ENCODE measurements at places on chromosomes 11 and 22. TPM values are rescaled to one million over a fixed set of nuclear protein-coding genes. Genes with fewer than 3 reads are reported as not detected.
A peak's percentile ranks its signal among the peaks of the same experiment; 100 is the strongest.

GRCh38 chr11:130947889-130948288, 31.6 kb upstream of the SNX19 start:
- no peak for DNase-seq
- no peak overlapping the region for H3K4me3 ChIP-seq
- H3K27me3 ChIP-seq = no peaks in the 10 kb centered on the region
- no peak overlapping the region for H3K27ac ChIP-seq
- H3K36me3 ChIP-seq = no peaks in the 10 kb centered on the region

The PAMR1 gene
- 4.7 TPM for total RNA-seq

DNA sequence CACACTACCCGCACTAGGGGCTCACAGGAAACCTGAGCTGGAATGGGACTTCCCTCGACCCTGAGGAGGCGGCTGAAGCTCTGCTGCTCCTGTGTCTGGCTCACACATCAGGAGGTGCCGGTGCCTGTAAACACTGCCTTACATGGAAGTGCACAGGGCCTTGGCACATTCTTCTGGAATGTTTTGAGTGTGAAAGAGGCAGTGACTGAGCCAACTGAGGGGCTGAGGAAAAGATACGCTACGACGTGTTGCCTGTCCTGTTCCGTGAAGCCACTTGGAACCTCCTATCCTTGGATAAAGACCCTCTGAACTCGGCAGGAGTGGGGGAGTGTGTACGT, 10.5 kb downstream of the TXN2 start:
- H3K27ac ChIP-seq = no peak overlapping the region
- H3K27me3 ChIP-seq = no peaks in the 10 kb centered on the region
- H3K4me1 ChIP-seq = peaks cover 13% of the 10 kb centered on the region
- H3K4me3 ChIP-seq = no peak overlapping the region

The OR51B4 gene
- not detected for total RNA-seq

DNA sequence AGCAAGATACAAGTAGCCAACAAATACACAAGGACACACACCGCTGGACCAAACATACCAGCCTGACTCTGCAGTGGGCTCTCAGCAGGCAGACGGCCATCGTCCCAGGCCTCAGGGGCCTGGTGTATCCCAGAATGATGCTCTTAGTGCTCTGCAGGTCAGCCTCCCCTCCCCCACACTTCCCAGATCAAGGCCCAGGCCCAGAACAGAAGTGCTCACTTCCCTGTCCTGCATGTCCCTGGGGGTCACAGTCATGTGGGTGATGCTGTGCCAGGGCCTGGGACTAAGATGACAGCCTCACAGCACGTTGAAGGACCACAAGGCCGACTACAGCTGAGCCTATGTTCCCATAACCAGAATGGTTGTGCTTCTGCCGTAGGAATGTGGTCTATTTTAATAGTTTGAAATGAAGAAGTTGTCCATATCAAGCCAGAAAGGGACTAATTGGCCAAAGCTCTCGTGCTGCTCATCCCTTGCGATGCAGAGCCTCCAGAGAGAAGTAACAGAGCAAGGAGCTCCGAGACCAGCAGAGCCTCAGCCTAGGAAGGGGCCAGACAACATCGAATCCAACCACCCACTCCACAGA, 48.6 kb downstream of the GAB4 start:
- no peak overlapping the region for H3K4me3 ChIP-seq
- no peaks in the 10 kb centered on the region for H3K4me1 ChIP-seq
- no peak for DNase-seq
- H3K27ac ChIP-seq = no peak overlapping the region

The ZFTA gene
- 6.5 TPM for total RNA-seq

DNA sequence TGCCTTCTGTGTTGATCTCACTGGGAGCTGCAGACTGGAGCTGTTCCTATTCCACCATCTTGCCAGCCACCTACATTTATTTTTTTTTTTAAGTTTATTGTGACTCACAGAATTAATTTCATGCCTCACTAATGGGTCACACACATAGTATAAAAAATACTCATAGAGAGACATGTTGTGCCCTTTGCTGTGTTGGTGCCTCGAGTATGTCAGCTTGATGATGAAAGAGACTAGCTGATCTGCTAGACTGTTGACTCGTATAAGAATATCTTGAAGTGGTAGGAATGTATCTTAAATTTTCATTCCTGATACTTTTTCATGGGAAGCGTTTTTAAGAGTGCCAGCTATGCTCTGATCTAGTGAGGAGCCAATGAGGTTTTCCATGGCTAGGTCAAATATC, 28.6 kb upstream of the AMPD3 start:
- no peaks in the 10 kb centered on the region for H3K27me3 ChIP-seq
- no peaks in the 10 kb centered on the region for H3K4me1 ChIP-seq
- no peak for DNase-seq
- H3K4me3 ChIP-seq = no peak overlapping the region

The ZNF74 gene
- total RNA-seq = 6.7 TPM

The GPR83 gene
- not detected for total RNA-seq

DNA sequence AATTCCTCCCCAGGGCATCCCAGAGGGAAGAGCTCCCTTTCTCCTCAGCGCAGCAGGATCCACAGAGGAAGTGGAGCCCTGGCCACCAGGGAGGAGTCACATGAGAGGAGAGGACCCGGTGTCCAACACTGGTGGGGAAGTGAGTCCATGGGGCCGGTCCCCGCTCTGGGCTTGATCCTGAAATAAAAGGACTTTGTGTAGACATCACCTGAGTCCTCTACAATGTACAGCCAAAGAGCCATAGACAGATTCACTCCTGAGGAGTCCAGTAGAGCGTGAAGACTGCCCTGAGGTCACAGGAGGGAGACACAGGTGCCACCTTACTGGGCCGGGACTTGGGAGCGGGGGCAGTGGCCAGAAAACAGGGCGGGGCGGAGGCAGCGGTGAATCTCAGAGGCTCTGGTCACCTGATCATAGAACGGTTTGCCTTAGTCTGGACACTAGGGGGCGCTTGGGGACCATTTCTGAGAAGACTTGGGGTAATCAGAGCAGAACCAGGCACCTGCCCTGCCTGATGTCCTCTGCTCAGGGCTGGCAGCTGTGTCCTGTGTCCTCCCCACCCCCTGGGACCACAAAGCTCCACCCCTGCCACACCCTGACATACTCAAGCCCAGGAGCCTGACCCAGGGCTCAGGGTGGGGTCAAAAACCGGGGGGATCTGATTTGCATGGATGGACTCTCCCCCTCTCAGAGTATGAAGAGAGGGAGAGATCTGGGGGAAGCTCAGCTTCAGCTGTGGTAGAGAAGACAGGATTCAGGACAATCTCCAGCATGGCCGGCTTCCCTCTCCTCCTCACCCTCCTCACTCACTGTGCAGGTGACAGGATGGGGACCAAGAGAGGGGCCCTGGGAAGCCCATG, 112.7 kb downstream of the VPREB1 start:
- H3K27ac ChIP-seq = no peak overlapping the region
- H3K36me3 ChIP-seq = no peaks in the 10 kb centered on the region
- no peaks in the 10 kb centered on the region for H3K4me1 ChIP-seq

- no peak for DNase-seq
- H3K27ac ChIP-seq = no peak overlapping the region
- H3K36me3 ChIP-seq = no peaks in the 10 kb centered on the region
- no peak overlapping the region for H3K4me3 ChIP-seq
- no peaks in the 10 kb centered on the region for H3K4me1 ChIP-seq
Observed at GRCh38 chr22:40123387-40123786, 54.3 kb upstream of the TNRC6B start.

DNA sequence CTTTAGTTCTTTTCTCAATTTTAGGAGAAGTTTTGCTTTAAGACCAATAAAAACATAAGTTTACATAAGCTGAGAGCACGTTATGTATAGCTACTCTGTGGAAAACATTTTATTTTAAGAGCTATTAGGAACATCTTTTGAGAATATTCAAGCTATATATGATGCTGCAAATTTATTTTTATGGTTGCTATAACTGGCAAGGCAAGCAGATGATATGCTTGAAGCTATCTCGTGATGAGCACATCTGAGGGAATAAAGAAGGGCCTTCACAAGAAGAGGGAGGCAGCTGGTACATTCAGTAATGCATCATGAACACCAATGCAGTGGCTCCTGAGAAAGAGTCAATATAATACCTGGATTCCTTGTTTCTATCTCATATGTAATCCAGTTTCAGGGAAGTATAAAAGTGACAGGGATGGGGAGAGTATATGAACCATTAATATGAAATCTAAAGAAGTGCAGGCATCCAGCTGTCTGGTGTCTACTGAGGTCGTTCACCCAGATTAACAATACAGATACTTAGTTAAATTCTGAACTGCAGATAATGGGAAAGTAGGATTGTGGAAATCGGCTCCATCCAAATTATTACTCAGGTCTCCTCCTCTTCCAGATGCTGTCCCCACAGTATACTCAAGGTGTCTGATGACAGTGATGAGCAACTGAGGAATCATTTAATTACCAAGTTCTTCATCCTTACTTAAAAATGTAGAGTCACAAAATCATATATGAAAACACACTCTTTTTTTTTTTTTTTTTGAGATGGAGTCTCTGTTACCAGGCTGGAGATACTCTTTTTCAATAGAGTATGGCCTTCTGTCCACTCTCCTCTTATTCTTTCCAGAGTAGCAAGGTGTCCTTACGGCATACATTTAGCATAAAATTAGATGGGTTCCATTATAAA, 100.4 kb upstream of the SERPIND1 start:
- no peak for DNase-seq
- H3K4me1 ChIP-seq = no peaks in the 10 kb centered on the region
- H3K27ac ChIP-seq = no peak overlapping the region

- no peaks in the 10 kb centered on the region for H3K27me3 ChIP-seq
- no peak overlapping the region for H3K4me3 ChIP-seq
- no peaks in the 10 kb centered on the region for H3K4me1 ChIP-seq
- H3K27ac ChIP-seq = no peak overlapping the region
Observed at GRCh38 chr11:71294846-71295600, 42.6 kb upstream of the SHANK2 start.

DNA sequence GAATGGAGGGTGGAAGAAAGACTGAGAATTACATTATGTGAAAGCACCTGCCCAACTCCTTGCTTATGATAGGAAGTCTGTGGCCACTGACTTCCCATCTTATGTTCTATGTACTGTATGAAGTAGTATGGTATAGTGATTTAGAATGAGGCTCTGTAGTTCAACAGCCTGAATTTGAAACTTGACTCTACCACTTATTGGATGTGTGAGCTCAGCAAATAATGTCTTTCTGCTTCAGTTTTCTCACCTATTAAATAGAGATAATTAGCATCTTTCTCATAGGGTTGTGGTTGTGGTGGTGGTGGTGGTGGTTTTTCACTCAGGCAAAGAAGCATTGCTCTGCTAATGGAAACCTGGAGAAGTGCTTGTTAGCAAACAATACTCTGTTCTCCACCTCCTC, 121.6 kb downstream of the PAX6 start:
- no peak overlapping the region for H3K27ac ChIP-seq
- DNase-seq = no peak
- H3K4me3 ChIP-seq = no peak overlapping the region
- H3K4me1 ChIP-seq = no peaks in the 10 kb centered on the region
- no peaks in the 10 kb centered on the region for H3K27me3 ChIP-seq
- H3K36me3 ChIP-seq = no peaks in the 10 kb centered on the region

GRCh38 chr11:116326146-116326545, 446.6 kb downstream of the BUD13 start:
- no peaks in the 10 kb centered on the region for H3K4me1 ChIP-seq
- H3K36me3 ChIP-seq = no peaks in the 10 kb centered on the region
- no peak for DNase-seq
- H3K4me3 ChIP-seq = no peak overlapping the region

DNA sequence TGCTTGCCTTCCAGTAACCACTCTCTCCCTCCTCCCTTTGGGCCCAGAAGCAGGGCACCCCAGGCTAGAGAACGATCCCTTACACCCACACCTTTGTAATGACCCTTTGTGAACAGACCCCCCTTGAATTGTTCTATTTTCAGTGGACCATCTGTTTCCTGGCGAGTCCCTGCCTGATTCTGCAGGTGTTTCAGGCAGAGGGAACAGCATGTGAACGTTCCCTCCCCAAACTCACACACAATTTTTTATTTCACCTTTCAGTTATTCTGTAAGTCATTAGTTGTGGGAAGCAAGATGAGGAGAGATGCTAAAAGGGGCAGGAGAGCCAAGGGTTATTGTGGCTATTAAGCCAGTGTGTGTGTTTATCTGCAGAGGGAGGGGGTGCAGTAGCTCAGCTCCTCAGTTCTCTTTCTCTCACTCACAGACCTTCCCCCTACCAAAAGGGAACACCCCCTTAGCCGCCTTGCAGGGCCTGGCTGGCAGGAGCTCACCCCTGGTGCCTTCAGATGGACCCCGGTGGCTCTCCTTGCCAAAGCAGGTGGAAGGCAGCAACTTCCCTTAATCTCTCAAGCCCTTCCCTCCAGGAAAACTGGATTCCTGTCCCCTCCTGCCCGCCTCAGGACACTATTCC, 64.8 kb upstream of the SPON1 start:
- no peak for DNase-seq
- H3K36me3 ChIP-seq = no peaks in the 10 kb centered on the region
- H3K4me1 ChIP-seq = no peaks in the 10 kb centered on the region
- H3K27ac ChIP-seq = no peak overlapping the region

GRCh38 chr11:43685440-43685839, 4.9 kb downstream of the HSD17B12 start:
- no peak overlapping the region for H3K27ac ChIP-seq
- H3K27me3 ChIP-seq = no peaks in the 10 kb centered on the region
- no peak for DNase-seq
- H3K4me3 ChIP-seq = no peak overlapping the region

DNA sequence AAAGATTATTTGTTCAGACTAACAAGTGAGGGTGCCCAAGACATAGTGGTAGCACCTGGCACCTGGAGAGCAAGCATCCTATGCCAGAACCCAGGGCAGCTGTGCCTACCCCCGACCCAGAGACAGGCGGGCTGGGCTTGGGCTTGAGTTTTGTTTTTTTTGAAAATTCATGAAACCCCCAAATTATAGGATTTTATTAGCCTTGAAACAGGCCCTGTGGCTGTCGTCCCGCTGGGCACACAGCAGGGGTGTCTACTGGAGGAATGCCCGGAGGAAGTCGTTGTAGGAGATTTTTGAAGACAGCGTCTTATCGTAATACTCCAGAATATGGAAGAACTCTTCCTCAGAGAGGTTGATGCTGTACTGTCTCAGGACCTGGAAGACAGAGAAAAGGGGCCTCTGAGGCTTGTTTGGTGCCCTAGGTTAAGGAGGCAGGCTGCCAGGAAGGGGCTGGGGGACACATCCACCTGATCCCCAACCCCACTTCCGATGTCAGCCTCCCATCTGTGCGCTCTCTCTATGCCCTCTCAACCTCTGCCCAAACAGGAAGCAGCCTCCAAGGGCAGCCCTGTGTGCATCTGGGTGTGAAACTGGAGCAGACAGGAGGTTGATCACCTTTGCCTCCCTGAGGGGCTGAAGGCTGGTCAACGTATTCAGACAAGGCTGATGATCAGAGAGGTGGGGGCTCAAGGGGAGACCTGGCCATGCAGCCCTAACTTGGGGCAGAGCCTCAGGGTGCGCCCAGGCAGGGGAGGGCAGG, 117.0 kb downstream of the MPPED1 start:
- H3K27ac ChIP-seq = no peak overlapping the region
- DNase-seq = no peak

- peak overlapping the region; percentile 68 for H3K4me3 ChIP-seq
- H3K27ac ChIP-seq = peak overlapping the region; percentile 74
- H3K36me3 ChIP-seq = peaks cover 15% of the 10 kb centered on the region
- DNase-seq = peak; percentile 89
- H3K27me3 ChIP-seq = no peaks in the 10 kb centered on the region
Observed at GRCh38 chr22:50505776-50506610, 1.5 kb downstream of the LMF2 start.

The PARVG gene
- 6.0 TPM for total RNA-seq

The C1QTNF6 gene
- total RNA-seq = 1.2 TPM

- no peaks in the 10 kb centered on the region for H3K36me3 ChIP-seq
- no peaks in the 10 kb centered on the region for H3K27me3 ChIP-seq
- H3K4me1 ChIP-seq = no peaks in the 10 kb centered on the region
- H3K27ac ChIP-seq = no peak overlapping the region
Observed at GRCh38 chr11:61499816-61500491, 8.6 kb upstream of the LRRC10B start.

All from pancreas (tissue), 10 donors.